Epithelial cell of esophagus (primary cell): ENCODE measurements at places on chromosomes 4 and X.
A peak's percentile ranks its signal among the peaks of the same experiment; 100 is the strongest.

DNA sequence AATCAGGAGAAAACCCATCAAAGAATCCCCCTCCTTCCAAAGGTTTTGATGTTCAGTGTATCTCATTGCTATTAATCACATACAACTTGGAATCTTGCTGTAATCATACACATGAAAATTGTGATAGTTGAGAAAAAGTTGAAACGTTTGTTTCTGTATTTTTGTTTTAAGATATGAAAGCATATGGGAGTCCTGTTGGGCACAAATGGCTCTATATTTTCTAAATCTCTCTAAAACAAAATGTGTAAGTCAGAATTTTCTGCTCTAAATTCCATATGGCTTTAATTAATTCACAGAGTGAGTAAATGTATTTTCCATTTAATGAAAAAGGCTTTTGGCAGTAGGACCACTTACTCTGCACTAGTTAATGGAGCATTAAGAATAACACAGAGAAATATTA is 140.2 kb downstream of the MOSPD2 start:
- no peak for DNase-seq

DNA sequence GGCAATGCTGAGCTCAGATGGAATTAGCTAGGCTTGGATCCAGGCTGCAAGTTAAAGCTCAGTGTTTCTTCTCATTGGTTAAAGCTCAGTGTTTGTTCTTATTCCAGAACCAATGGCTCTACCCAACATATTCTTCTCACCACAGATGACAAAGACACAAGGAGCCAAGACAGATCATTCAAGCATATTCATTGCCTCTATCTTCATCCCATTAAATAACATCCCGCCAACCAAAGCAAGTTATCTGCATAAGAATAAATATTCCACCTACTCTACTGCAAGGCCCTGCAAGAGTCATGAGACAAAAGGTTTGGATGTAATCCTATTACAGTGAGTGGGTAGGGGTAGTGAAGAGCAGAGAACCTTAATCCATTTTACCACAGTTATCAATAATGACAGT is 766.5 kb downstream of the C4orf33 start:
- no peak for DNase-seq

DNA sequence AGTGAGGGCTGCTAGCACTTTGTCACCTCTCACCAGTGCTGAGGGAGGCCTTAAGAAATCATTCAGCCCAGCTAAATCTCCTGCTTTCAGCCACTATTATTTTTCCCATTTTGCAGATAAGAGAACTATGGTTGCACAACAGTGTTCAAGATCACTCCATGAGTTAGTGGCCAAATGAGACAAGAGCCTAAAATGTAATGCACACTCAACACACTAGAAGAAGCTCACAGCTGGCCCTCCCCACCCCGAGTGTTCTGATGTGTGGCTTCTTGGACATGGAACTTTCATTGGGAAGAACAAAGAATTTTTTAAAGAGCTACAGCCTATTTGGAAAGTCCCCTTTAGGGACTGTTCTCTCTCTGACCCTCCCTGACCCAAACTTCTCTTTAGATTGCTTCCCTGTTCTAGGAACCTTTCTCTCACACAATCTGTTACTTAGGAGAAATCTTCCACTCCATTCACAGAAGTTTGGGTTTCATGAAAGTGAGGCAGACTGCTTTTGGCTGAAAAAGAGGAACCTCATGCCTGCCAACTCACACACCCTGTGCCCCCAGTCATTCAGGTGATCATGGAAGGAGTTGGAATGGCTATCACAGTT is 44.0 kb upstream of the CT47C1 start:
- DNase-seq: no peak

DNA sequence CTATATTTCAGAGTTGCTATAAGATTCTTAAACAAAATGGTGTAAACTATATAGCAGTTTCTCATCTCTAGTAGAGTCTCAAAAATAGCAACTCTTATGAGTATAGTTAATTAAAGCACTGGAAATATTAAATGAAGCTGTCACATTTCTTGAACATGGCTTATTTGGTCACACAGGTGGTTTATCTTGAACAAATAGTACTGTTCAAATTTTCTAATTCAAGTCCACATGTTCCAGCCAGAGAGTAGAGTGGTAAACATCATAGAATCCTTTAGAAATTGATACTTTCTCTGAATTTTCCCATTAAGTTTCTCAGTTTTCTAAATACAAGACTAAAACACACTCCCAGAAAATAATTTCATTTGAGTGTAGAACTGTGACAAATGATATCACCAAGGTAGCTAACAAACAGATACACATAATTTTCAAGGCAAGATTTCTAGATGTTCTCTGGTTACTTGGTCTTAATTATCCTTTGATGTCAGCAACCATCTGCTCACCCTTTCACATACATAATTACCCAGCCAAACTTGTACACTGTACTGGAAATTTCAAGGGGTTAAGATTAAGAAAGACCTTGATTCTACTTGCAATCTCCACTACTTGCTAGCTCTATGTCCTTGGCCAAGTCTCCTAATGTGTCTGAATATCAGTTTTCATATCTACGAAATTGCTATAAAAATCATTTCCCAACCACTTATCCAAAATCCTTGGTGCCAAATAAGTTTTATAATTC is 24.3 kb upstream of the PAK3 start:
- no peak for DNase-seq

- peak; percentile 23 for DNase-seq
Measured at GRCh38 chr4:122661176-122662160, 40.6 kb upstream of the IL21 start.

- peak; percentile 26 for DNase-seq
Measured at GRCh38 chr4:26893491-26893890, 32.9 kb downstream of the STIM2 start.

- peak; percentile 77 for DNase-seq
Measured at GRCh38 chr4:20015636-20016224, 236.0 kb upstream of the SLIT2 start.

- peak; percentile 68 for DNase-seq
Measured at GRCh38 chr4:55635741-55636655, at the start of gene NMU. NMU (minus strand) TSS chr4:55636298; CDS start chr4:55636192, 106 bp downstream.

GRCh38 chr4:154076921-154077320 is 288.0 kb upstream of the SFRP2 start:
- DNase-seq: no peak

DNA sequence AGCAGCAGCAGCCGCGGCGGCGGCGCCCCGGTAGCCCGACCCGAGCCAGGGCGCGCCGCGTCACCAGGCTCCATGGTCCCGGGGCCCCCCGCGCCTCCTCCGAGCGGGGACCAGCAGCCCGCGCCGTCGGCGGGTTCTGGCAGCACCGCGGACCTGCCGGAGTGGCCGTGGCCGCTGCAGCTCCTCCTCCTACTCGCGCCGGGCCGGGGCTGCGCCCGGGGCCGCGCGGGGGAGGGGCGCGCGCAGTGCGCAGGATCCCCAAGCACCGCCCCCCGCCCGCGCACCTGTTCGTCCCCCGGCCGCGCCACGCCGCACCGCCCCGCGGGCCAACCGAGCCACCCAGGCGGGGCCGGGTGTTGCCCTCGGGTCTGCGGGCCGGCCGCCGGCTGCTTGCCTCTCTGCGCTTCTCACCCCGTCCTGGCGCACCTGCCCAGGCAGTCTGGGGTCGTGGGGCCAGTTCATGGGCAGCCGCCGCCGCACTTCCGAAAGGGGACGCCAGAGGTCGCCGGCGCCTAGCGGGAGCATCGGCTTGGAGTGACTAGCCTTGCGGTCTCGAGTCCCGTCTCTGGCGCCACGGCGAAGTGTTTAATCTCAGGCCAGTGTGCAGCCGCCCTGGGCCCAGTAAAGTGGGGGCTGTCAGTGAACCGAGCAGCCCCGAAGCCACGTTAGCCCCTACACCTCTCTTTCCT is at the start of gene SLC9A7:
TSS of gene SLC9A7 (minus strand) at position 163 of the 689 bp plus-strand sequence. CDS start at position 74, 89 bp downstream.
- peak; percentile 63 for DNase-seq

GRCh38 chr4:5033281-5033841 is 14.1 kb upstream of the CYTL1 start:
- no peak for DNase-seq

DNA sequence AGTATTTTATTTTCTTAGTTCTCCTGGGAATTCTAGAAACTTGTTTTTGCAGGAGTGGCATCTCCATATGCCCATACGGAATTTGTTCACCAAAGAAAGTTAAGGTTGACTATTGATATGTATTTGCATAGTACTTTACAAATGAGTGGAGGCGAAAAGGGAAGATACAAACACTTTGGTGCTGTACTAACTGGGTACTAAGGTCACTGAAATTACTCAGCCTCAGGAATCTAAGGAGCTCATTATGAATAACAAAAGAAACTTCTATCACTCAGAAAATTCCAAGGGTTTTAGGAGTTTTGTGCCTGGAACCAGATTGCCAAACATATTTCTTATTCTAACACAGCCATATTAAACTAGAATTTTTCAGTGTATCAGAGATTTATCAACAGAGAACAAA is 27.4 kb upstream of the TMPRSS11B start:
- peak; percentile 54 for DNase-seq

DNA sequence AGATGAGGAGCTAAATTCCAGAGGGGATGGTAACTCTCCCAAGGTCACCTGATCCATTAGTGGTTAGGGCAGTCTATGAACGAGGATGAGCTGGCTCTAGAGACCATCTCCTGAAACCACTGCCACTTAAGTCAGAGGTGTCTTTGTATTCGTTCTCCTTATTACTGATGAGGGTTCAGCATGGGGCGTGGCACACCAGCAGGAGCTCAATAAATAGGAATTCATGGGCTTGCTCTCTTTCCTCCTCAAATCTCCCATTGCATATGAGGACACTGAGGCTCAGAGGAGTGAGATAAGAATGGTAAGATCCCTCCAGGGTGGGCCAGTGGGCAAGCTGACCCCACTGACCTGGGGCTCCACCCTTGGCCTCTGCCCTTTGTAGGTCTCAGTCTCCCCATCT is 1.7 kb upstream of the GATA1 start:
- no peak for DNase-seq

- no peak for DNase-seq
Measured at GRCh38 chr4:162707962-162708361, 458.7 kb downstream of the NAF1 start.

DNA sequence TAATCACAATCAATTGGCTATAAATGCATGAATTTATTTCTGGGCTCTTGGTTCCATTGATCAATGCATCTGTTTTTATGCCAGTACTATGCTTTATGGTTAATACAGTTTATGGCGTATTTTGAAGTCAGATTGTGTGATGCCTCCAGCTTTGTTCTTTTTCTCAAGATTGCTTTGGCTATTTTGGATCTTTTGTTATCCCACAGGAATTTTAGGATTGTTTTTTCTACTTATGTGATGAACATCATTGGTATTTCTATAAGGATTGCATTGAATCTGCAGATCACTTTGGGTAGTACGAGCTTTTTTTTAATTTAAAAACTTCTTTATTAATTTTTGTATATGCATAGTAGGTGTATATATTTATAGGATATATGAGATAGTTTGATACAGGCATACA is 338.7 kb upstream of the IGFBP7 start:
- no peak for DNase-seq

GRCh38 chrX:110665223-110666002 is 130.2 kb downstream of the CHRDL1 start:
- peak; percentile 19 for DNase-seq

DNA sequence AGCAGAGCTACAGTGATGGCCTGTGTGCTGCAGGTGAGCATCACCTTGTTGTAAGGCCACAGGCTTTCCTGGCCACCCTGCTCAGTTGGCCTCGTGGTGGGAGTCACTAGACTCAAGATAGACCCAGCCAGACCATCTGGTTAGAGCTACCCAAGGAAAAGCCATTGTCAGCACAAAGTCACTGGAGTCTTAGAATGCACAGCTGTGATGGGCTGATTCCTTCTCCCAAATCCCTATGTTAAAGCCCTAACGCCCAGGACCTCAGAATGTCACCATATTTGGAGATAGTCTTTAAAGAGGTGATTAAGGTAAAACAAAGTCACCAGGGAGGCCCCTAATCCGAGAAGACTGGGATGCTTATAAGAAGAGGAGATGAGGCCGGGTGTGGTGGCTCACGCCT is 173.4 kb downstream of the DHRSX start:
- no peak for DNase-seq

GRCh38 chr4:155617296-155617695 is 49.4 kb upstream of the GUCY1A1 start:
- no peak for DNase-seq

DNA sequence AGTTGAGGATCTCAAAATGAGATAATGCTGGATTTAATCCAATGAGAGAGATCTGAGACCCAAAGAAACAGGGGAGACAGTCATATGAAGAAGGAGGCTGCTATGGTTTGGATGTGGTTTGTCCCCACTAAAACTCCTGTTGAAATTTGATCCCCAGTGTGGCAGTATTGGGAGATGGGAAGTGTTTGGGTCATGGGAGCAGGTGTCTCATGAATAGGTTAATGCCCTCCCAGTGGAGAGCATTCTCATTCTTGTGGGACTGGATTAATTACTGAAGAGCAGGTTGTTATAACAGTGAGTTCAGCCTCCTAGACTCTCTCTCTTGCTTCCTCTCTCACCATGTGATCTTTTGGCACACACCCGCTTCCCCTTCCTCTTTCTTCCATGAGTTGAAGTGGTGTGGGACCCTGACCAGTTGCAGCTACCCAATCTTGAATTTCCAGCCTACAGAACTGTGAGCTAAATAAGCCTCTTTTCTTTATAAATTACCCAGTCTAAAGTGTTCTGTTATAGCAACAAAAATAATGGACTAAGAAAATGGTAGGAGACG is 70.3 kb downstream of the PPEF2 start:
- DNase-seq: no peak

DNA sequence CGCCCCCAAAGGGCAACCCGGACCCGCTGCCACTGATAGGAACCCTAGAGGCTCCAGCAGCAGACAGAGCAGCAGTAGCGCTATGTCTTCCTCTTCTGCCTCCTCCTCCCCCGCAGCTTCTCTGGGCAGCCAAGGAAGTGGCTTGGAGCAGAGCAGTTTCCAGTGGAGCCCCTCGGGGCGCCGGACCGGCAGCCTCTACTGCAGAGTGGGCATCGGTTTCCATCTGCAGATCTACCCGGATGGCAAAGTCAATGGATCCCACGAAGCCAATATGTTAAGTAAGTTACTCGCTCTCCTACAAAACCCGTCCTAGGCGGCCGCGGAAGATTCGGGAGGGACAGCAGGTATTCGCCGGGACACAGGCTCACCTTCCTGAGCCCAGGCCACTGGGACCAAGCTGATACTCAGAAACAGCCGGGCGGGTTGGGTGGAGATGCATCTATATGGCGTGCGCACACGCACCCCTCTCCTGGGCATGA is 477 bp downstream of the FGF5 start:
- peak; percentile 48 for DNase-seq

GRCh38 chrX:115693476-115693875 is 132.5 kb downstream of the PLS3 start:
- DNase-seq: no peak

GRCh38 chr4:88969271-88969670 is 87.7 kb downstream of the FAM13A start:
- DNase-seq: no peak

- DNase-seq: no peak
Measured at GRCh38 chr4:174069848-174070330, 213.6 kb downstream of the FBXO8 start.

GRCh38 chr4:108477527-108478108 is 142.8 kb upstream of the RPL34 start:
- DNase-seq: no peak

DNA sequence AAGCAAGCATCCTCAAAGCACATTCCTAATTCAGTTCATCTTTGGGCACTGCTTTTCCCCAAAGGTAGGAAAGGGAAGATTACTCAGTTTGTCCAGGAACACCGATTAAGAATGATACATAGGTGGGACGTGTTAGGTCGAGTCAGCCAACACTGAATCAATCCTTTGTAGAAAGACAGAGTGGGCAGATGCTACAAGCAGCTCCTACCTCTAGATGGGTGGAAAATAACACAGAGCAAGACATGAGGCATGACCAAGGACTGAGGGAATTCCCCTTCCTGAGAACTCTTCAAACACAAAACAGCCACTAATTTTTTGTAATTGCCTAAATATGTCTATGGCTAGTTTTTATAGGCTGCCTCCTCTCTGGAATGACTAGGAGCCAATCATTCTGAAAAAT is 331.7 kb downstream of the HNRNPD start:
- DNase-seq: peak; percentile 35
